Right kidney (tissue), 9 donors: ENCODE measurements at places on chromosomes 2 and 18.
A peak's percentile ranks its signal among the peaks of the same experiment; 100 is the strongest.

DNA sequence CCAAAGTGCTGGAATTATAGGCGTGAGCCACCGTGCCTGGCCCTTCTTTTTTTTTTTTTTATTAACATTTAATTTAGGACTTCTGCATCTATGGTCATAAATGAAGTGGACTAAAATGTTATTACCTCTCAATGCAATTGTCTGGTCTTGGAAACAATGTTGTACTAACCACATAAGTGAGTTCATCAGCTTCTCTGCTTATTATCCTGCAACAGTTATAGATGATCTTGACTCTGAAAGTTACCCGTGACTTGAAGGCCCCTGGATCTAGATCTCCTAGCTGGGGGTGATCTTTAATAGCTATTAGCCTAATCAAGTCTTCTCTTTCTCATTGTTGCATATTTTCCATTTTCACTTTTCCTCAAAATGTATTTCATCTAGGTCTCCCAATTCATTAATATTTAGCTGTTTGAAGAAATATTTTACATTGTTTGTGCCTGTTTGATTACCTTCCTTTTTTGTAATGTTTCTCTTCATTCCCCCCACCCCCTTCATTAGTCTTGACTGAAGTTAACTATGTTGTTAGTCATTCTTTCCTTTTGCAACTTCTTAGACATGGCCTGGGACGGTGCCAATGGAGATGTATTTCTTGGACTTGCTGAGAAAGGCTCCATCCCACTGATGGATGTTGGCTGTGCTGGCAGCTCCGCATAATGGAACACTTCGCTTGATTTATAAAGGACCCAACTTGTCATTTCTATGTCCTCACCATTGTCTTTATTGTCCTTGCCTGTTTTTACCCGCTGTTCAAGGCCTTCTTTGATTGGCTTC is 141.6 kb upstream of the RIOK3 start:
- no peak for DNase-seq

GRCh38 chr2:138373993-138374408 is 127.6 kb upstream of the SPOPL start:
- DNase-seq: no peak

- no peak for DNase-seq
Measured at GRCh38 chr2:8752385-8752784, 70.5 kb downstream of the ID2 start.

DNA sequence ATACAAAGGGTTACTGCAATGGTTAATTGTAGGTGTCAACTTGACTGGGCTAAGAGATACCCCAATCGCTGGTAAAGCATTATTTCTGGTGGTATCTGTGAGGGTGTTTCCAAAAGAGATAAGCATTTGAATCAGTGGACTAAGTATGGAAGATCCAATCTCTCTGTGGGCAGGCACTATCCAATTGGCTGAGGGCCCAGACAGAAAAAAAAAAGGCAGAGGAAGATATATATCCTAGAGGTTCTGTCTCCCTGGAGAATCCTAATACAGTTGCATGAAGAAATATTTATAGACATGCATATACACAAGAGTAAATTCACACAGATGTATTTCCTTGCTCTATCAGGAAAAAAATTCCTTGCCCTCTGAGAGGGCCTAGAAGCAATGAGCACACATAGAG is 43.9 kb downstream of the TBC1D8 start:
- no peak for DNase-seq

- no peak for DNase-seq
Measured at GRCh38 chr2:84286878-84287277, 172.2 kb downstream of the SUCLG1 start.

DNA sequence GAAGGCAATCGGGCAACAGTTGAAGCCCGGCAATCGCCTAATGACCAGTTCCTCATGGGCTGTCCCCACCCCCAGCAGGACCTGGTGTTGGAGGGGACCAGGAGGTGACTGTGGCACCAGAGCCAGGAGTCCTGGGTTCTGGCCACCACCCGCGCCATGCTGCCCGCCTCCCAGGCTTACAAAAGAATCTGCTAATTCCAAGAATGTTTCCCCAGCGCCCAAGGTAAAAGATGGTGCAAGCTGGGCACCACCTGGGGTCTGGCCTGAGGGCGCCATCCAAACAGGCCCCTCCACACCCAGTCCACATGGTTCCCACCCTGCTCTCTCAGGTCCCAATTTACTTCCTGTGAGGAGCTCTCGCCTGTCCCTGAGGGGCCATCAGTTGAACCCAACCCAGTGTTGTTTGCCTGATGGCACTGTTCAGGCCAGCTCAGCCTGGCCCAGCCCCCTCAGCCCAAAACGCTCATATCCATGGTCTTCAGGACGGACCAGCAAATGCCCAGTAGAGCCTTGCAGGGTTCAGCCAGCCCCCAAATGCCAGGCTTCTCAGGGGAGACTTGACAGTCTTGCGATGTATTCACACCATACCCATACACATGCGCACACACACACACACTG is 5.1 kb downstream of the SDC1 start:
- DNase-seq: no peak

GRCh38 chr2:96325041-96325883 is at the start of gene ITPRIPL1:
ITPRIPL1 (plus strand) TSS chr2:96325317; CDS start chr2:96325840, 523 bp downstream.
- DNase-seq: peak; percentile 77

DNA sequence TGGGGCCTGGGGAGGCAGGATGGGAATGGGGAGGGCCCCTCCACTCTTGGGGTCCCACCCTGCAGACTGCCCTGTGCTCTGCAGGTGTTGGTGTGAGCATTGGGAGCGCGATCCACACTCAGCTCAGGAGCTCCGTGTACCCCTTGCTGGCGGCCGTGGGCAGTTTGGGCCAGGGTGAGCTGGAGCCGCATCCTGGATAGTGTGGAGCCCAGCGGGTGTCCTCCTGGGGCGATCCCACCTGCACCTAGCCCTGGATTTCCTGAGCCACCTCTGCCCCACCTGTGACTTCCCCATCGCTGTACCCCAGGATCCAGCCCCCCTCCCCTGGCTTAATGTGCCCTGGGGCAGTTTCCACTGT is 2.6 kb downstream of the PROM2 start:
- DNase-seq: peak; percentile 8

GRCh38 chr2:197198890-197199289 is 111.7 kb downstream of the ANKRD44 start:
- no peak for DNase-seq

GRCh38 chr2:22992441-22992840 is 392.5 kb upstream of the KLHL29 start:
- DNase-seq: no peak

- DNase-seq: no peak
Measured at GRCh38 chr18:7370375-7370774, 139.5 kb downstream of the LRRC30 start.

GRCh38 chr18:5300476-5301010 is 5.0 kb upstream of the ZBTB14 start:
- DNase-seq: no peak

DNA sequence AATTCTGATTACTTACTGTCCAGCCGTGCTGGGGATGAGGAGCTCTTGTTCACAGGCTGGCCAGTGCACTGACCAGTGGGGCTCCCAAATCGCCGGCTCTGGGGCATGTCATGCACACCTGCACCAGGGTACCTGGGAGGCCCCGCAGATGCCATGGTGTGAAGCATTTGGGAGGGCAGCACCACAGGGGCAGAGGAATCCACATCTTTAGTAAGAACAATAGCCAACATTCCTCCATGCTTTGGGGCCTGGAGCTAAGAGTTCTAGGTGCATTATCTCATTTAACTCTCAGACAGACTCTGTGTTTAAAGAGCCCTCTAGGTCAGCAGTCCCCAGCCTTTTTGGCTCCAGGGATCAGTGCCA is 104.2 kb downstream of the ACKR3 start:
- DNase-seq: no peak

- peak; percentile 73 for DNase-seq
Measured at GRCh38 chr2:85750587-85751575, 2.9 kb upstream of the ATOH8 start.

DNA sequence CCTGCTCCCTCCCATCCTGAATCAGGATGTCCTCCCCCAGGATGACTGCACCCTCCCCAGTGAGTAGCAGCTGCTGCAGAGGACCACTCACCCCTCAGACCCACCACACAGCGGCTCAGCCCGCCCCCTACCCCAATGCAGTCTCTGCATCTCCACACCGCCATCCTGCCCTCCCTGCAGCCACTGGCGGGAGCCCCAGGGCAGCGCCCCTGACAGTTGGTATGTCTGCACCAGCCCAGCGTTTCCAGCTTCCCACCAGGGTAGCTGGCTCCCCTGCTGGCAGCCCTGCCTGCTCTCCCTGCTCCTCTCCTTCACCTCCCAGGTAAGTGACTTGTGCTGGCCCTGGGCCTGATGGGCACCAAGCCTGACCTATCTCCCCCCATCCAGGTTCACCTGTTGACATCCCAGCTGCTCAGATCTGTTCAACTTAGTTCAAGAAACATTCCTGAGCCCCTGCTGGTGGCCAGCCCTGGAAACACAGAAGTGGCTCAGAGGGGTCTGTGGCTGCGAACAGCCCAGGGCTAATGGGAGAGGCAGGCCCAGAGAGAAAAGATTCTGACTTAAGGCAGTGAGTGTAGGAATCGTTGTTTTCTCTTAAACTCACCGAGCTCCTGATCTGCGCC is 117.7 kb upstream of the RAB6C start:
- DNase-seq: no peak

GRCh38 chr2:149473068-149473467 is 114.5 kb downstream of the MMADHC start:
- no peak for DNase-seq

- DNase-seq: no peak
Measured at GRCh38 chr2:136168720-136169119, 50.8 kb upstream of the CXCR4 start.

- DNase-seq: peak; percentile 79
Measured at GRCh38 chr2:29920631-29921559, 491 bp downstream of the ALK start.

DNA sequence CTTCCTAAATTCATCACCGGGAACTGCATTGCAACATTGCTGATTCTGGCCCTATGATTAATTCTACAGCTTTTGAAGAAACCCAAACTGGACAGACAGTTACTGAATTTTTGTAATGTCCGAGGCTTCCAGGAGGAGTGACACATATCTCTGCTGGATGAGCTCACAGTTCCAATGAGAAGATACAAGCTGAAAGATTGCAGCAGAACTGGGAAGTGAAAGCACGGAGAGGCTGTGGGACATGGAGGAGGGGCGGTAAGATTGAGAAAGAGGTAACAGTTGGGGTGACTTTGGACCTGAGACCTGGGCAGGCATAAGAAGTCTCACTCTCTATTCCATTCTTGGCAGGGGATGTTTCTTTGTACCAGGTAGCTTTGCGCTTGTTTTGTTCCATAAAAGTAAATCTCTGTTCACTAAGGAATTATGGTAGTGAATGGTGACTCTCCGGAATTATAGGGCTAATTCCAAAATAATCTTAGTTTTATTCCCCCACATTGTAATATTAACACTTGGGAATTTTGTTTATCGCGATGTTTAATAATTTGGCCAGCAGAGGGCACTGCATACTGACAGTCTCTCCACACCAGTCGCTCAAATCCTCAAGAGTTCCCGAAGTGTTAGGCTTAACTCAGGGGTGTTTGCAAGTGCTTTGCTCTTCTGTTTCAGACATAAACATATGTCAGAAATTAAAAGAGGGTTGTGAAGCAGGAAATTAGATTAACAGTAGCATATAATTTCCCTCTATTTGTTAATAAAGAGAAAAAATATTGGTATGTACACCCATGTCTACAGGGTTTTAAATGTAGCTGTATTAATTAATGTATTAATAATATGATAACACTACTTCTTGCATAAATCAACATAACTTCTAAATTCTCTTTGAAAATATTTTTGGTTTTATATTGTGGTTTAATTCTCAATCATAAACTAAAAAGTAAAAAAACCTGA is 201.4 kb downstream of the SOCS6 start:
- DNase-seq: peak; percentile 35

GRCh38 chr2:124836416-124836815 is 811.3 kb downstream of the CNTNAP5 start:
- no peak for DNase-seq

GRCh38 chr18:45110577-45111501 is 430.2 kb downstream of the SETBP1 start:
- DNase-seq: no peak

GRCh38 chr18:34864836-34865497 is 154.9 kb downstream of the DTNA start:
- DNase-seq: no peak

DNA sequence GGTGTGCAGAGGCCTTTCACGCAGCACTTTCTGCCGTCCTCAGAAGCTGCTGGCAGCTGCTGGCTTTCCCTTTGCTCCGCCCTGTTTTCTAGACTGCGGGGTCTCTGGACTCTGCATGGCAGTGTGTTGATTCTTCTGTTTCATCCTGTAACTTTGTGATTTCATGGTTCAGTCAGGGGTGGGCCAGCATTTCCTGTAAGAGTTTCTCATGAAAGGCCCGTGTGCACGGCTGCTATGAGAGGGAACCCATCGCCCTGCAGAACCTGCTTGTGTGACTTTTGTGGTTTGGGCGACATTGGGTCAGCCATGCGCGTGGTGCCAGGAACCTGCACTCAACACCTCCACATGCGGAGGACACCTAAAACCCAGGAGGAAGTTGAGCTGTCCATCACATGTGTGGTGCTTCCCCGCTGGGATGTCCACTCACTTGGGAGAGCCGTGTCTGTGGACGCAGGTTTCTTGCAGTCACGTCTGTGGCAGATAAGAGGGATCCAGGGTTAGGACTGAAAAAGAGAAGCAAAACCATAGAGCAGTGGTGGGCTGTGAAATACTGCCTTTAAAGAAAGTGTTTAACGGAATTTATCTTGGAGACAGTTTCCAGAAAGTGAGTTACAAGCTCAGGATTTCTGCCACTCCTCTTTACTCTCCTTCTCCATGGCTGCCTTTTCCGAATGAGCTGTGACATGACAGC is 167.3 kb upstream of the ALKAL2 start:
- no peak for DNase-seq
